ENCODE measurements at places on chromosomes 11 and 22.

DNA sequence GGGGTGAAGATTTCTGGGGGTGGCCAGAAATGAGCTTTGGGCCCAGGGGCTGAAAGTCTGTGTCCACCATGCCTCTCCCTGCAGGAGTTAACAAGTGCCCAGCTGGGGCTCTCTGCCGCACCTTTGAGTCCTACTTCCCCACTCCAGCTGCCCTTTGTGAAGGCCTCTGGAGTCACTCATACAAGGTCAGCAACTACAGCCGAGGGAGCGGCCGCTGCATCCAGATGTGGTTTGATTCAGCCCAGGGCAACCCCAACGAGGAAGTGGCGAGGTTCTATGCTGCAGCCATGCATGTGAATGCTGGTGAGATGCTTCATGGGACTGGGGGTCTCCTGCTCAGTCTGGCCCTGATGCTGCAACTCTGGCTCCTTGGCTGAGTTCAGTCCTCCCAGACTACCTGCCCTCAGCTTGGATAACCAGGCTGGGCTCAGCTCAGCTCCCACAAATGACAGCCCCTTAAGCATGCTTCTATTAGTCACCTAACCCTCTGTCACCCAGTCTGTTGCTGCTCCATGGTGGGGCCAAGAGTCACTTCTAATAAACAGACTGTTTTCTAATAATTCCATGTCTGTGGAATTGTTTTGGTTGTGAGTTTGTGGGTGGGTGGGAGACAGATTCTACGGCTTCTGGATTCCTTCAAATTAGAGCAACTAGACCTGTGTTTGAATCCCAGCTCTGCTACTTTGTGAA is 3.0 kb upstream of the INPPL1 start:
- DNase-seq, result no peak

DNA sequence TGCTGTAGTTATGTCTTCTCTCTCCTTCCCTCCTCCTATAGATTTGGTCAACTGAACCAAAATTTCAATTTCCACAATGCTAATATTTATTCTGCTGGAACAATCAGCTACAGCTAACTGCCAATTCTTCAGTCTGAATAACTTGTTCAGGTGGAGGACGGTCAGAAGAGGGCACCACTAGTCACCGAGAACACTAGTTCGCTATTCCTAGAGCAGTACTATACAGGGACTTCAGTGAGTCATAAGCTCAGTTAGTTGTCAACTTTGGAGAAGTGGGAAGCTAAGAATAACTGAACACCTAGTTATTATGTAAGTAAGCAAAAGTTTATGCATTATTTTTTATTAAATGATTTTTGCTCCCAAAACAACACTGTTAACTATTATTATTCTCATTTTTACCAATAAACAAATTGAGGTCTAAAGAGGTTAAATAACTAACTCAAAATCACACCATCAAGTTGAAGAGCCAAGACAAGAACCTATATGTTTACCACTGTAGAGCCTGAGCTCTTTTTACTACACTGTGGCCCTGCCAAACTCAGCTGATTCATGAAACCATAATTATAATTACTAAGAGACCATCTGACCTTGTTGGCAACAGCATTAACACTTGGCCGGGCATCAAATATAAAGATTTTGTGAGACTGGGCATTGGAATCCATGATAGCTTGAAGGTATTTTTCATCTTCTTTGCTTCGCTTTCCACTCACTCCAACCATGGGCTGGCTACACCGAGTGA is 59.0 kb downstream of the CEP57 start:
- peak; percentile 55 for DNase-seq

GRCh38 chr11:9459667-9460321 is 1.0 kb upstream of the ZNF143 start:
- DNase-seq, result peak; percentile 67

GRCh38 chr11:123286761-123287160 is 91.7 kb upstream of the CLMP start:
- DNase-seq, result no peak

DNA sequence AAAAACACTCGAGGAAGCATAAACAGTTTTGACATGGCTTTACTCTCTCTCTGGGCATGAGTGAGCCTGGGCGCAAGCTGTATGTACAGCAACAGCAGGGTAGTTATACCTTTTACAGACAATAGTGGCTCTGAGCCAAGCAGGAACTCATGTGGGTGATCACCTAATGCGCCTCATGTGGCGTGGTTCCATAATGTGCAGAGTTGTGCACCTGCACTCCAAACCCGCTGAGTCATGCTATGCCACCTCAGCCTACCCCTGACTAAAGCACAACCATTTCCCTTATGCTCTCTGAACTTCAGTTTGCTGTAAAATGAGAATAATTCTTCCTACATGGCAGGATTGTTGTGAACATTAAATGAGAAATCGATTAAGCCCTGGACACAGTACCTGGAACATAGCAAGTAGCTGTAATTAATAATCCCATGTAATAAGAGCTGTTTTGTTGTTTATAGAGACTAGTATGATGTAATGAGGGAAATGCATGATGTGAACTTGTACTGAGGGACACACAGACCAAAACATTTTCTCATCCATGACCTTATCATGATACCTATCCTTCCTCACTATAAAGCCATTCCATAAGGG is 71.6 kb downstream of the CCDC34 start:
- no peak for DNase-seq

- DNase-seq, result peak; percentile 61
These were observed 10.3 kb upstream of the IGSF9B start for GRCh38 chr11:133966921-133967598.

DNA sequence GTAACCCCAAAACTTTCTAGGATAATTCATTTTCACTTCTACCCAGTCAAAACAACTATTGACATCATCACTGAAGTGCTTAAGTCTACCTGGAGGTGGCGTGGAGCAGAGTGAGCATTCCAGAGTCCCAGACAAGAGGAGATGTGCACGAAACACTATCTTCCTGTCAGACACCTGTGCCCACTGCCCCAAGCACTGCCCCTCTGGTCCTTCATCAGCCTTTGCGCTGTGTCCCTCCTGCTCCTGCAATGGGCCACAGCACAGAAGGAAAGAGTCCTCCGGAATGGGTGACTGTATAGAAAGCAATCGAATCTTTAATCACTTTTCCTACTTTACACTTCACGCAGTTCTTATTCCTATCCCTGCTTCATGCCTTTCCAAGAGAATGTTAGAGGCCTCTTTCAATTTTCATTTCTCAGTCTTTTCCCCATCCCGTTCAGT is 512 bp upstream of the GRIA4 start:
- DNase-seq, result peak; percentile 23

Data from head of caudate nucleus (tissue), 42 donors.